Esophagus mucosa (tissue), 1 donor: ENCODE measurements at places on chromosomes 7 and 10.

GRCh38 chr10:124446830-124447750 lies 2.7 kb downstream of the NKX1-2 start:
- no peak for ATAC-seq

DNA sequence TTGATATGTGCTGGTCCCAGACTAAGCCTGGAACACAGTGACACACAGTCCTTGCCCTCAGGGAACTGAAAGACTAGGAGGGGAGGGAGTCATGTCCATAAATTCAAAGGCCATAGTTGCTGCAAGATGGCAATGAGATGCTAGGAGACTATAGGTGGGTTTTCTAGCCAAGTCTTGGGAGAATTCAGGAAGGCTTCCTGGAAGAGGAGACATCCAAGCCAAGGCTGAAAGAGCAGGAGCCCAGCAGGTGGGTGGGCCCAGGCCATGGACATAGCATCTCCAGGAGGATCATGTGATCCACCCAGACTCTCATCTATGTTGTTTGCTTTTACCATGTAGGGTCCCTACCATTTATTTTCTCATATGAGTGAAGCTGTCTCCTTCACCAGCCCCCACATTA lies 335.1 kb downstream of the DPP6 start:
- no peak for ATAC-seq

GRCh38 chr7:122864016-122864415 lies 22.2 kb downstream of the CADPS2 start:
- ATAC-seq, result no peak

GRCh38 chr7:124390301-124390700 lies 357.4 kb upstream of the TMEM229A start:
- ATAC-seq, result no peak

DNA sequence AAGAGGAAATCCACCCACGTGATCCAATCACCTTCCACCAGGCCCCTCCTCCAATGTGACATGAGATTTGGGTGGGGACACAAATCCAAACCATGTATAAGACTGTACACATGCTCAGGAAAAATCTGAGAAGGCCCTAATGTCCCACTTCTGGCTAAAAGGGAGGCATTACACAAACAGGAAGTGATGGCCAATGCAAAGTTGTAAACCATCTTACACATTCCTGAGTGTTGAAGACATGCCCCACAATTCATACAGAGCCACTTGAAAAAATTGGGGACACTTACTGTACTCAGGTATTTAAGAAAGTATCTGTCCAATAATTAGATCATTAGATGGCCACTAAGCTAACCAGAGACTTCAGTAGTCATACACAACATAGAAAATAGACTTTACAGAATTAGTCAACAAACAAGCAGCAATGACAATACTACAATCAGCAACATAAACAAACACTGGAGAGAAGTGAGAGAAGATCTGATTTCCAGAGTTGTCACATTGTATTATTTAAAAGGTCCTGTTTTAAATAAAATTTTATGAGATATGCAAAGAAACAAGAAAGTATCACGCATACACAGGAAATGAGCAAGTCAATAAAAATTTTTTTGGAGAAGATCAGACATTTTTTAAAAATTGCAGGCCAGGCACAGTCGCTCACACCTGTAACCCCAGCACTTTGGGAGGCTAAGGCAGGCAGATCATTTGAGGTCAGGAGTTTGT lies 143.3 kb downstream of the DGKI start:
- ATAC-seq, result no peak

- peak; percentile 79 for ATAC-seq
Measured at GRCh38 chr10:62426086-62426485, 51.9 kb downstream of the ZNF365 start.

- no peak for ATAC-seq
Measured at GRCh38 chr7:45145881-45146280, 11.7 kb upstream of the RAMP3 start.

- no peak for ATAC-seq
Measured at GRCh38 chr7:94409200-94409948, 14.7 kb downstream of the COL1A2 start.

DNA sequence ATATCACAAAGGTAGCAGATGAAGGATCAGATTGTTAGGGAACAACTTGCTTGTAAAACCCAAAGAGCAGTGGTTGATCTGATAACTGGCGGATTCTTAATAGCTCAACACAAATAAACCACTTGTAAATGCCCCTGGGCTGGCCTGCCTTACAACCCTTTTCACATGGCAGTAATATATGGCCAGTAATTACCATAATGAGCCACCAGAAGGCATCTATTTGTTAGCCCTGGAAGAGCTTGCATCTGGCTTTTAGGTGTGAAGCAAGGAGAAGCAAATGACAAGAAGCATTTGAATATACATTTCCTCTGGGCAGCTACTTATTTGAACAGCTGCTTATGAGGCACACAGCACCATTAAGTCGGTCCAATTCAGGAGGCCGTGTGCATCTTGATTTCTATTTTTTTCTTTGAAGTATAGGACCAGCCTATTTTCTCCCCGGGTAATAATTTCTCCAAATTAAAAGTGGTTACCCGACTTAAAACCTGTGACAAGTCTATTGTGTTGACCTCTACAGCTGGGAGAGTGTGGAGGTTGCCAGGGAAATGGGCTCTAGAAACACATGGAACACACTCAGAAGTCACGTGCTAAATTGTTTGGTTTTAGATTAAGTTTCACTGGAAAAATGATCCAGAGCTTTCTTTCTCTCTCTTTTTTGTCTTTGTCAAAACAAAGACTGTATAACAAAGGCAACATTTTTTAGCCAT lies 113.4 kb downstream of the SEM1 start:
- ATAC-seq, result no peak

DNA sequence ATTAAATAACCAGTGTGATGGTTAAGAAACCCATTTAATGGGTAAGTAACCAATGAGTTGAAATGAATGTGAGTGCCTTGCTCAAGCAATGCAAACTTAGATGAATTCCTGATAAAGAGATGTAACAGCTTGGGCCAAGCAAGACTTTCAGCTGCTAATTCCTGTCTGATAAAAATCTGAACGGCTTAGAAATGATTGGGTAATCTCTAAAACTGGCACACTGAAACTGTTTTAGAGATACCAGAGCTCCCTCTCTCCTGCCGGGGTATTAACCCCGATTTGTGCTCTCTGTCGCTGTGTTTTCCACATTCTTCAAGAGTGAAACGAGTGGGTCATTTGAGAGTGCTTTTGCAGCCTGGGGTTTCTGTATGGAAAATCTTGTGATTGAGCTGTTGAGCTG lies 534.9 kb upstream of the GALNT17 start:
- ATAC-seq, result no peak

DNA sequence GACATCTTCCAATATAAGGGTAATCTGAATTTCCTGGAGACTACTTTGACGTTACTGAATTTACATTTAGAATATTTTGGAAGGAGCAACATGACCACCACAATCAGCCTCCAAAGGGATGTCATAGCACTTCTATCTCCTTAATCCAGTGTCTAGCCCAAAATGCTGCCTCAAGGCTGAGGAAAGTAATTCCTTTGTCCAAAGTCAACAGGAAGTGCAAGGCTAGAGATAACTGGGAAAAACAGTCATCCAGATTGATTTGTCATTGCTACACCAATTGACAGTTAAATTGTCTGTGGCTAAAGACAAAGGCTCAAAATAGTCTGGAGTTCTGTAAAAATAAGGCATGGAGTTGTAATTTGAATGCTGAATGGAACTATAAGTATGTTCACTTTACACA lies 3.9 kb upstream of the TFPI2 start:
- no peak for ATAC-seq

DNA sequence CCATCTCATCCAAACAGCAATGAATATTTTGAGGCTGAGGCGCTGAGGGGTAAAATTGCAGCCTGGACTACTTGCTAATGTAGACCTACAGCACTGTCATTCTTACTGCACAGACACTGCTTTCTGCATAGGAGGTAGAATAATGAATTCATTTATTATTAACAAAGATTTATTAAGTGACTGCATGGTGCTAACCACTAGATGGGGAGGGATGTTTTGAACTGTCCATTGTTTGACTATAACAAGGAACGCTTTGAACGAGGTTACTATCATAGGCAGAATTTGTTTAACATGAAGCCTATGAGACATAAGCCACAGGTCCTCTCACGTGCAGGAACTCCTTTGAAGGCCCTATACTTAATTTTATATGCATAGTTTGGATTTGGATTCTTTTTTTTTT lies 143.8 kb downstream of the CFTR start:
- ATAC-seq, result no peak

GRCh38 chr10:30192846-30193608 lies 133.6 kb upstream of the JCAD start:
- no peak for ATAC-seq

DNA sequence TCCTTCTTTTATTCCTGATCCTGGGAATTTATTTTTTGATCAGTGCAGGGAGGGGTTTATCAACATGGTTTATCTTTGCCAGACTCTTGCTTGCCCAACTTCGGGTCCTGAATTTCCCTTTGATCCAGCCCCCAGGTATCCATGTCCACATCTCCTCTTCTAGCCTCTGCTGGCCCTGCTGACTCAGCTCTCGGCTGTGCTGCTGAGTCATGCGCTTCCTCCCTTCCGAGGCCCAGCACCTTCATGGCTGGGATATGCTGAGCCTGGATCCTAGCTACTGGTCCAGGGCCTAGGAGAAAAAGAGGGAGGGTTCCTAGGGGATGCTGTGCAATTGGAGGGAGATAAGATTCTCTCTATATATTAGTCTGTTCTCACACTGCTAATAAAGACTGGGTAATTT lies 380.7 kb upstream of the SHH start:
- no peak for ATAC-seq

GRCh38 chr10:35412003-35412723 lies 75.9 kb downstream of the CCNY start:
- ATAC-seq, result no peak

GRCh38 chr10:65328486-65328885 lies 1597.3 kb upstream of the LRRTM3 start:
- ATAC-seq, result no peak

- ATAC-seq, result no peak
Measured at GRCh38 chr7:29214056-29214455, 19.5 kb downstream of the CHN2 start.

- ATAC-seq, result no peak
Measured at GRCh38 chr7:18518555-18518954, 23.0 kb downstream of the HDAC9 start.

DNA sequence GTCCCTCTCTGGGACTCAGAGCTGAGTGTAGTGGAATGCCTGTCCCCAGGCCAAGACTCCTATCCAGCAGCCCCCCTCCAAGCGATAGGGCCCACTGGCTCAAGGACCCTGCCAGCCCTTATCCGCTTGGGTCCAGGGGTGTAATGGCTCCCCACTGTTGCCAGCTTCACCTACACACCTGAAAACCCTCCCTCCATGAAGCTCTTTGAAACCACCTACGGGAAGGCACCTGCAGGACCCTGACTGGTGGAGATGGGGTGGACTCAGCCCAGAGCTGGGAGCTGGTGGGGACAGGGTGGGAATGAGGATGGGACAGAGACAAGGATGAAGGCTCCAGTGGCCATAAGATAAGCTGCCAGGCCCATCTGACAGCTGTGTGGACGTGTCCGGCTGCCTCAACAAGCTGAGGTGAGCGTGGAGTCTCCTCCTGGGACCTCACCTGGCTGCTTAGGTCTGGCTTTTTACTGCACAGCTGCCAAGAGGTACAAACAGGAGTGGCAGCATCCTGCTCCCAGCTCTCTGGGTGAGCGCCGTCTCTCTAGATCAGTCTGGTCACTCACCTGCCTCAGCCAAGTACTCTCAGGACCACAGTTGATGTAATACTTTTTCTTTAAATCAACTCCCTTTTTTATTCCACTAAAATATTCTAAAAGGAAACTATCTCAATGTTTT lies 41.9 kb downstream of the DRGX start:
- ATAC-seq, result no peak

- no peak for ATAC-seq
Measured at GRCh38 chr10:34143466-34143865, 671.6 kb downstream of the PARD3 start.

GRCh38 chr7:6705959-6706665 lies 635 bp downstream of the ZNF12 start:
- peak; percentile 48 for ATAC-seq

DNA sequence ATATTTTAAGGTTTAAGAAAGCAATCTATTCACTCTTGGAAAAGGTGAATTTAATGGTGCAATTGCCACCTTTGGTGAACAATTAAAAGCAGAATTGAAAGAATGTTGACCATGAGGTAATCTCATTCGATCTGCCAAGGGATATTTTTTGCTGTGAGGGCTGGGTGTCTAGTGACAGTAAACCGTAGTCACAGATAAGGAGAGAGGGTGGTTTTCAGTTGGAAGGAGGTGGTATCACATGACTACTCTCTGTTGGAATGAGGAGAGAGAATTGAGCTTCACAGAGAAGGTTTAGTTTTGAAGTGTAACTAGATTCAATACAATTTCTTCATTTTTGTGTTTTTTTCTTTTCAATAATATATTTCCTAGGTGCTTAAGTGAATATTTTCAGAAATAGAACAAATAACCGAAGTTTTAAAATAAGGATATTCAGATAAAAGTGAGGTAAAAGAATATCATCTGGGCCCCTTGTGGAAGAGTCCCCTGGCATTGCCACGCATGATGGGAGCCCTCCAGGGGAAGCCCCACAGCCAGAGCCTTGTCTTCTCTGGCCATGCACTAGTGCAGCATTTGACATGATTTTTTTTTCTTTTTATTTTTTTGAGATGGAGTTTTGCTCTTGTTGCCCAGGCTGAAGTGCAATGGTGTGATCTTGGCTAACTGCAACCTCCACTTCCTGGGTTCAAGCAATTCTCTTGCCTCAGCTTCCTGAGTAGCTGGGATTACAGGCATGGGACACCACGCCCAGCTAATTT lies 73.4 kb downstream of the GPR141 start:
- ATAC-seq, result no peak

DNA sequence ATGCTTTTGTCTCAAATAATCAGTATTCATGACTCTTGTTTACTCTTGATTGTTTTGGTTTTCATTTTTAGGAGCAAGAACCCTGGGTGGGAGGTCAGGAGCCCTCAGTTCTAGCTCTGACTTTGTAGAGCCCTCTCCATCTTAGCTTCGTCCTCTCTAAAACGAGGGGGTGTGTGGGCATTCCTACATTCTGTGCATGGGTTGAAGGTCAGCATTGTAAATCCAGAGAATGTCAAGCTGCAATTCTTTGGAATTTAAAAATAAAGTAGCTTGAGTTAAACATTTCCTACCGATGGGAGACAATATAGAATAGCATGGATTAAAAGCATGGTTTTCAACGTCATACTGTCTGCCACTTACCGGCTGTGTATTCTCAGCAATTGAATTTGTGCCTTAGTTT lies 128.3 kb downstream of the PRPF18 start:
- no peak for ATAC-seq

- ATAC-seq, result no peak
Measured at GRCh38 chr10:57706576-57707299, 561.0 kb downstream of the IPMK start.

- ATAC-seq, result no peak
Measured at GRCh38 chr10:120628197-120628596, 171.2 kb downstream of the PLPP4 start.
